Ascending aorta (tissue), 2 donors: ENCODE measurements at places on chromosomes 5 and 9. TPM values are rescaled to one million over a fixed set of nuclear protein-coding genes. Genes with fewer than 3 reads are reported as not detected.

Gene DMGDH
- 0.75 TPM for total RNA-seq

Gene ASPN
- 43.5 TPM for total RNA-seq

Gene FAM151B
- total RNA-seq = not detected

Gene FOXD4L6
- not detected for total RNA-seq

Gene ANKRD34B
- not detected for total RNA-seq

Gene IFNA21
- total RNA-seq = not detected

Gene ANKDD1B
- not detected for total RNA-seq

Gene TAF11L5
- not detected for total RNA-seq

Gene RANBP17
- 0.96 TPM for total RNA-seq

Gene F2RL1
- total RNA-seq = 0.53 TPM

Gene FCN2
- total RNA-seq = not detected

Gene SLC6A3
- total RNA-seq = not detected

- no peak for DNase-seq
These were observed 10.8 kb downstream of the OSMR start for GRCh38 chr5:38856660-38857059.

- DNase-seq = no peak
These were observed 53.6 kb downstream of the ERGIC1 start for GRCh38 chr5:172887692-172888091.

- no peak for DNase-seq
These were observed 294.2 kb upstream of the PTGER4 start for GRCh38 chr5:40385544-40385943.

DNA sequence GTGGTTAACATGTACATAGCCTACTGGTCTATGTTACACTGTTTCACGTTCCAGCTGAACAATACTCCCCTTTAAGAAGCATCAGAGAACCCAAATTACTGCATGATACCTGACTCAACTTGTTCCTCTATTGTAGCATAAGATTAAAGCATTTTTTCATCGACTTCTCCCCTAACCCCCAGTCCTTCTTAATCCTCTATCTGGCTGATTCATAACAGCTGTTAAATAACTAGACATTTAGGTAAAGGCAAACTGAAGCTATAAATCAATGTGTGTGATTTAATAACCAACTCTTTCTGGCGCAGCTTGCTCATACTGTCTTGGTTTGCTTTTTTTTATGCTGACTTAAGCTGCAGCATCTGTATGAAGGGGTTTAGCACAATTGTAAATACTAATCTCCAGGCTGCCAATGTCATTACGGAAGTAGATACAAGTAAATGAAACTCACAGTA, 94.2 kb upstream of the MTAP start:
- DNase-seq = no peak

- peak; percentile 82 for DNase-seq
These were observed 1.4 kb downstream of the GLIS3 start for GRCh38 chr9:4298255-4299004.

DNA sequence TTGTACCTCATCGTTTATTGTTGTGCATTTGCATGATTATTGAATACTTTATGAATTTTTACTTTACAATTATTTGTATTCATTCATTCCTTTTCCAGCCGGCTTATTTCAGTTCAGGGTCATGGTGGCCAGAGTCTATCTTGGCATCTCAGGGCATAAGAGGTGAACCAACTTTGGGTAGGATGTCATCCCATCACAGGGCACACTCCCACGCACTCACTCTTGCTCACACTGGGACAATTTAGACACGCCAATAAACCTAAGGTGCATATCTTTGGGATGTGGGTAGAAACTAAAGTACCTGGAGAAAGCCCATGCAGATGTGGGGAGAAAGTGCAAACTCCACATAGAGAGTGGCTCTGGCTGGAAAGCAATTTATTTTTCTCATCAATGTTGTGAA, 158.1 kb upstream of the MAST4 start:
- DNase-seq = no peak

GRCh38 chr9:27125030-27125429, 16.0 kb downstream of the TEK start:
- no peak for DNase-seq

- DNase-seq = no peak
These were observed 255.2 kb downstream of the AOPEP start for GRCh38 chr9:94981723-94982090.

GRCh38 chr5:150208187-150209098, 18.6 kb downstream of the SLC6A7 start:
- DNase-seq = no peak

DNA sequence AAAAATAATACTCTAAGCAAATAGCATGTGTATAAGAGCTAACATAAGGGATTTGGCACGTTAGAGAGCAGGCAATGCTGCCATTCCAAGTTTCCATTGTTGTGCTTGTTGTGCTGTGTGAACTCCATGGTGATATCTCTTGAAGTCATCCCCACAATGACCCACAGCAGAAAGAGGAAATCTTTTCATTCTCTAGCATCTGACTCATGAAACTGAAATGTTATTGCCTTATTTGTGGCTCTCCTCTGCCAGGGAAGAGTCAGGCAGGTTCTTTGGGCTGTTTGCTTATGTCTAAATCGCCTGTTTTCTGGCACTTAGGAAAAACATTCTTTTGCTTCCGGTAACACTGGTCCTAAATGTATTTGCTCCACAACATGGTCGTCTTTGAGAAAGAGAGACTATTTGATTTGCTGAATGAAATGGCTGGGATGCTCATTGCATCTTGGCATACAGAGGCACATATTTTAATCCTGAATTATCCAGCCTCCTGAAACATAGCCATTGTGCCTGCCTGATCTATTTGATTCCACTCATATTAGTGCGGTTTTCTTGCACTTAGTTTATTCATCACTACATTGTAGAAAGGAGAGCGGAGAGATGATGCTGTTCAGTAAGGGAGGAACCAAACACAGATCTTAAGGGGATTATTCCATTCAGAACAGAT, 188.8 kb downstream of the CSNK1G3 start:
- no peak for DNase-seq

- no peak for DNase-seq
These were observed 109.7 kb downstream of the F2RL2 start for GRCh38 chr5:76513476-76513875.

GRCh38 chr5:13558408-13558807, 386.1 kb downstream of the DNAH5 start:
- DNase-seq = no peak

GRCh38 chr9:129836311-129837007, 1.2 kb downstream of the USP20 start:
- no peak for DNase-seq

DNA sequence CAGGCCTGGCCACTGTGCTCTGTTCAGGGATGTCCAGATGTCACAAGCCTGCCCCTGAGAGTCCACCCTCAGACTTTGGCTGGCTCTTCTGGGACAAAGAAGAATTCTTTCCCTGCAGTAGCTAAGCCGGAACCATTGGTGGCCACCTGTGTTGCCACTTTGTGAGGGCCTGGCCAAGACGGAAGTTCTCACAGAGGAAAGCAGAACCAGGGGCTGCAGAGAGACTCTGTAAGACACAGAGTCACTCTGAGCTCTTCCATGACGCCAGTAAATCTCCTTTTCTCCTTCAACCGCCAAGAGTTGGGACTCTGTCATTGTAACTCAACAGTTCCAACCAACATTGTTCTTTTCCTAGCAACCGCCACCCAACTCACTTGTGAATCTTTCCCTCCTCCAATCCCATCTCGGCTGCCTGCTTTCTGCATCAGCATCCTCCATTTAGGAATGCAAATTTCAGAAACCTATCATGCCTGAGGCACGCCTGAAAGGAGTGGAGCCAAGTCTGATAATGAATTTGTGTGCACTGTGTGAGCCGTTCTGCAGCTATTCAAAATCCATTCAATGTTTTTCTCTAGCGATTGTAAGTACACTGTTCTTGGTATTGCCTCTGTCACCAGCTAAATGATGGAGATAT, 37.8 kb upstream of the ATP6V1G1 start:
- DNase-seq = no peak

- DNase-seq = no peak
These were observed 202.8 kb upstream of the MRPS30 start for GRCh38 chr5:44605926-44606325.

DNA sequence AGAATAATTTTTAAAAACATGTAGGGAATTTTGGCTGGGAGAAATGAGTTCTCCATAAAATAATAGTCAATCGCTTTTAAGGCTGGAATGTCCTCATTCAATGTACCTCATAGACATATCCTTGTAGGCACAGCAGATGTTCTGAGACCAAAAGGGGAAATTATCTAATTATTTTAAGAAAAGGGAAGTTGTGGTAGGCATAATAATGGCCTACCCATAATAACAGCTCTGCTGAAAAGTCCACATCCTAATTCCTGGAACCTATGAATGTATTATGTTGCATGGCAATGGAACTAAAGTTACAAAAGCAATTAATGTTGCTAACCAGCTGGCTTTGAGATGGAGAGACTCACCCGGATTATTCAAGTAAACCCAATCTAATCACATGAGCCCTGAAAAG, 216.1 kb downstream of the TRIM36 start:
- DNase-seq = no peak

GRCh38 chr9:36866840-36867239, 167.2 kb downstream of the PAX5 start:
- DNase-seq = no peak

- DNase-seq = no peak
These were observed 102.2 kb downstream of the PCSK5 start for GRCh38 chr9:75992482-75993206.

- no peak for DNase-seq
These were observed 397.8 kb downstream of the MED10 start for GRCh38 chr5:5980538-5980895.

DNA sequence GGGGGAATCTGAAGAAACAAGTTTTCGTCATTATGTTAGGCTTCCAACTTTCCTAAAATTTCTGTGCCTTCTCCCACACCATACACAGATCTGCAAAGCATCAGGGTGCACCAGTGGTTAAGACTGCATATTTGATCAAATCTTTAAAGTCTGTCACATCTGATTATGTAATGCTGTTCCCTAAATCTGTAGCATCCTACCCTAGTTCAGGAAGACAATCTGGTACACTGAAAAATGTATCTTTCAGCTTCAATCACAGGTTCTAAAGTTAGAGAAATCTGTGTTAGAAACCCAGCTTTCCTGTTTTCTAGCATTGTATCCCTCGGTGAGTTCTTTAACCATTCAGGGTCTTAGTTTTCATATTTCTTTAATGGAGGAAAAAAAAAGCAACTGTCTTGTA, 3.9 kb downstream of the SSBP2 start:
- no peak for DNase-seq

DNA sequence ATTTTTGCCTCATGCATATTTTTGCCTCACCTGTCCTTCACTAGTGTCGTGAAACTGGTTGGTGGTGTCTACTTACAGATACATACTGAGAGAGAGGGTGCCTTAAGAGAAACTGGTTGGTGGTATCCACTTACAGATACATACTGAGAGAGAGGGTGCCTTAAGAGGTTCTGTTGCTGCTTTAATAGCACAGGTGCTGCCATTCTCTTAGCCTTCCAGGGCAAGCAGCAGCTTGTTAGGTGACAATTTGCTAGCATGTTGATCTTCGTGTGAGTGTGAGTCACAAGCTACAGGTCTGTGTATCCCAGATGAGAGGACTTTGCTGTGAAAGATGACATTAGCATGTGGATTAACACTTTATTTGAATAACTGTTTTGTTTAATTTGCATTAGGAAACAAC, 1.4 kb downstream of the PTTG1 start:
- DNase-seq = no peak

DNA sequence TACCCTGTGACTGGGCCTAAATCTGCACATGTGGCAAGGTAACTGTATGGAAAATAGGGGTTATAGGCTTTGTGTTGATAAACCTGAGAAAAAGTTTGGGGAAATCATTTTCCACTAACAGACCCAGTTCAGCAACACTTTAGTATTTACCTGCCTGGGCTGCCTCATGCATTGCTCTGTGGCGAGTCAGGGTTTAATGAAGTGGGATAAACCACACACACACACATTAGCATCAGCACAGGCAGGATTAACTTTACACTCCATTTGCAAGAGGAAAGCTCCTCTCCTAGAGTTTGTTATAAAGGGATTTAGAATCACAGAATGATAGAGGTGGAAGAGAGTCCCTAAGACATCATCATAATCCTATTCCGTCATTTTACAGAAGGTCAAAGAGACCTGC, 20.0 kb upstream of the ZCCHC7 start:
- DNase-seq = no peak
